ENCODE measurements at places on chromosomes 3 and 15. TPM values are rescaled to one million over a fixed set of nuclear protein-coding genes. Genes with fewer than 3 reads are reported as not detected.

- peak; percentile 25 for DNase-seq
Measured at GRCh38 chr15:44593042-44593736, 56.2 kb downstream of the EIF3J start.

DNA sequence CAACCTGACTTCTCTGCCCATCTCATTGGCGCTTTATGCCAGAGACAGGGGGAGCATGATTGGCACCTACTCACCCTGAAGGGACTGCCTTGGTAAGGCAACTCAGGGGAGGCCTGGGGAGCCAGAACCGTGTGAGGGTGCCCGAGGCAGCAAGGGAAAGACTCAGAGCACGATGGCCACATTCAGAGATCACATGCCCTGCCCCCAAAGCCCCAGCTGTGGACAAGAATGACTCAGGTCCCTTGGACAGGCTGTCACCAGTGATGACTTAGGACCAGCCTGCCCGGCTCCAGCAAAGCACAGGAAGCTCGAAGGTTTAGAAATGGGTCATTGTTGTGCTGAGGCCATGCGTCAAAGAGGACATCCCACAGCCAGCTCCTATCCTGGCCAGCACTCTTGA, 49.1 kb upstream of the LIMD1 start:
- DNase-seq, result no peak

Gene CASR
- total RNA-seq, result not detected

Gene CD200
- total RNA-seq, result 2.9 TPM

DNA sequence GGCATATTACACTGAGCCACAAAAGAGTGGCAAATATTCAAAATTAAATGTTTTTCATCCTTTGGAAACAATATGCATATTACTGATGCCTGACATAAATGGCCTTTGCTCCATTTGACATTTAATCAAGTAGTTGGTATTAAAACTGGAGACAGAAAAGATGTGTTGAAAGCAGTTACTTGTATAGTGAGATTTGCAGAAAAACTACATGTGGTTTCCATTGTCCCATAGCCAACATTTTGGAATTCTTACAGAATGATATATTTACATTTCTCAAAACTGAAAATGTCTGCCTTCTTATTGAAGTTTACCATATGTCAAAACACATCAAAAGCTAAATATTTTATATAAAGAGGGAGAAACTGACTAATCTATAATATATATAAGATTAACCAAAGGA, 21.6 kb downstream of the SHOX2 start:
- DNase-seq, result no peak

DNA sequence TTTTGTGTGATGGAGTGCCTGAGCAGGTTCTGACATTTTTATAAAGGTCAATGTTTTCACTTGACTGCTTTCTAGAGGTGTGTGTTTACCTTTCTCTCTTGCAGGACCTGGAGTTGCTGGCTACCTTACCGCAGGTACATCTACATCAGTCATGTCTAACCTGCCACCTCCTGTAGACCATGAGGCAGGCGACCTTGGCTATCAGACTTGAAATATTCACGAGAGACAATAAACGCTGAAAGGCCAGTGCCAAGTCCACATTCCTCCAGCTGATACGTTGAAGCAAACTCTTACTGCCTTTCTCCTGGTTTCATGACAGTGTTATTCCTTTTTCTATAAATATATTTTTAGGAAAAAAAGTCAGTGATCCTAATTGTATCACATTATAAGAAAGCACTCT, 59.0 kb upstream of the ACKR4 start:
- no peak for DNase-seq

DNA sequence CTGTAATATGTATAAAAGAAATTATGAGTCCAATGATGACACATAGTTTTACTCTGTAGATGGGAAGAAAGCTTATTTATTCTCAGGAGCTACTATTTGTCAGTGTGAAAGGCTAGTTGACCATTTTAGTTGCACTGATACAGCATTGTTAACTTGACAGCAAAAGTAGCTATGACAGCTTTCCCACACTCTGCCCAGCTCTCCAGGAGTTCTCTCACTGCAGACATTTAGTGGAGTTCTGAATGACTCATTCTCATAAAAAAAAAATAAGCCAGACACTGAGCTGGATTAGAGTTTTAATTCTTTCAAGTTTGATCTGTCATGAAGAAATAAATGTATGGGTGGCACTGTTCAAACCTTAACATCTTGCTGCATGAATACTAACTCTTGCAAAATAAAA, 77.2 kb upstream of the CFAP20DC start:
- DNase-seq, result no peak

Gene NANOGP8
- total RNA-seq, result not detected

DNA sequence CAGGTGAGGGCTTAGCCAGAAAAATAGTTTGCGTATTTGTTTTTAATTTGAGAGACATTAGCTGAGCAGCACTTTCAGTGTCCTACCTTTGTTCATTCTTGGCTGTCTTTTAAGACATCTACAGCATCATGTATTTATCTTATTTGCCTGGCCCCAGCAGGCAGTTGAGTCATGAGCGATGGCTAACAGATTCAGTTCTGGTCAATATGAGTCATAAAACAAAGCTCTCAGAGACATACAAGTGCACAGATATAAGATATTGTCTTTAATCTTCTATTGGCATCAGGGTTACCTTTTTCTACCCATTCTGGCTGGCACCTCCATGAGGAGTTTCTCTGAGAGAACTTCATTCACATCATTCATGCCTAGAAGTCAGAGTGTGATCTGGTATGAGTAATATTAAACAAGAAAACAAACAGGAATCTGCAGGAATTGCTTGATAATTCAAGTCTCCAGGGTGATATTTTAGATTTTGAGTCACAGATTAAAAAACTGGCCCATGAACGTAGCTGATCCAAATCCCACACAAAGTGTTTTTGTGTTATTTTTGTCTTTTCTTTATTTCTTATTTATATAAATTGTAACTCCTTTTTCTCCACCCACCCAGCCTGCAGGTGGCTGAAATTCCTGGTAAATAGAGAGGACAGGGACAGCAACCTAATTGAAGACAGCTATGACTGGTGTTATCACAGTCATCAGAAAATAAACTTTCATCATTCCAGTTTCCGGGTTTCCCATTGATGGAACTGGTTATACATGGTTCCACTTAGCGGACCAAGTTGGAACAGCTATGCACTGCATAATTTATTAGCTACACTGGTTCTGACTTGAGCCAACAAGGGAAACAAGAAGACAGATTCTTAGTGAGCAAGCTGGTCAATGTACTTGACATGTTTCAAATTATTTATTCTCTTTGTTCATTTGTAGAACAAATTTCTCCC, 47.3 kb downstream of the PLSCR2 start:
- DNase-seq, result no peak

Gene CCNB2
- 0.46 TPM for total RNA-seq

GRCh38 chr3:74288761-74289160, 325.7 kb downstream of the CNTN3 start:
- no peak for DNase-seq

GRCh38 chr3:173398111-173398479, 551 bp downstream of the NLGN1 start:
- DNase-seq, result no peak

Gene AP3B2
- total RNA-seq, result 0.76 TPM

Gene GRAMD1C
- total RNA-seq, result 0.43 TPM

DNA sequence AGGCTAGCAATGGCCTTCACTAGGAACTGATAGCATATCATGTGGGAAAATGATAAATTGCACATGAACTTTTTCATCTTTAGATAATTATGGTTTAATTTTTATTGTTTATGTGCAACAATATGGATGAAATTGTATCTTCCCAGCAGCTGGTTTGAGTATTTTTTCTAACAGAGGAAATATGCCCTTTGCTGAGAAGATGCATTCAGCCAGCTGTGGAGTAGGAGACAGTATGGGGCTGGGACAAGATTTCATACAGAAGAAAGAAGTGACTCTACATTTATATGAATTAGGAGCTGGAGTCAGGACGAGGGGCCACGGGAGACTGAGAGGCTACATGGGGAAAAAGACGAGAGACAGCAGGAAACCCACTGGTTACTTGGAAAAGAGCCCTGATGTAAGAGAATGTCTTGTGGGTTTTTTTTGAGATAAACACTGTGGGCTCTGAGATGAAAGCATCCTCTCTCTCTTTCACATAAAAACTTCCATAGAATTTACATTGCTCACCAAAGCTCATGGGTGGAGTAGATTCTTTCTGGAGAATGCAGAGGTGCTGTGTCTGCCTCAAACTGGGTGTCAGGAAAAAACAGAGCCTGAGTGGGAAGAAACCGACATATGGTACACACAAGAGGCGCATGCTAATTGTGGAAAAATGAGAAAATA, 115.2 kb upstream of the PDZRN3 start:
- no peak for DNase-seq

Gene AADAC
- 0.38 TPM for total RNA-seq

DNA sequence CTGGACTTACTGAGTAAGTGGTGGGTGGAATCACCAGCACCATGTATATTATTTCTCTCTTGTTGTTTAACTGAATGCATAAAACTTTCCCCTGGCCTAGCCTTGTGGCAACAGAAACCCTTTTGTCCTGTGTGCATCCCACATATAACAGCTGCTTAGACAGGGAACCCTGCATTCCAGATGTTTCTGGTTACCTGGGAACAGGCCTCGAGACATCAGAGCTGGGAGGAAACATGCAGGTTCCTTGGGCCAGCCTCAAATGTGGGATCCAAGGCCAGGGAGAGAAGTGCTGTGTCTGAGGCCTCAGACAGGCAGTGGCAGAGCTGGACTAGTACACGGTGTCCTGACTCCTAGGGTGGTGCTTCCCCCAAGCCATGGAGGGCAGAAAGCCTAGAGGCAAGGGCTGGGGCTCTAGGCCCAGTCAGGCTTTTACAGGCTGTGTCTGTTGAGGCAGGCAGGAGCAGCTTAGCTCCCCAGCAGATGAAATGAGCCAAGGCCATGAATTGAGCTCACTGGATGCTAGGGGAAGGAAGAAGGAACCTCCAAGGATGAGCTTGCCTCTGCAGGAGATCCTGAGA, 57.7 kb downstream of the ITGA11 start:
- DNase-seq, result no peak
